ENCODE measurements at places on chromosomes 5 and 9.

DNA sequence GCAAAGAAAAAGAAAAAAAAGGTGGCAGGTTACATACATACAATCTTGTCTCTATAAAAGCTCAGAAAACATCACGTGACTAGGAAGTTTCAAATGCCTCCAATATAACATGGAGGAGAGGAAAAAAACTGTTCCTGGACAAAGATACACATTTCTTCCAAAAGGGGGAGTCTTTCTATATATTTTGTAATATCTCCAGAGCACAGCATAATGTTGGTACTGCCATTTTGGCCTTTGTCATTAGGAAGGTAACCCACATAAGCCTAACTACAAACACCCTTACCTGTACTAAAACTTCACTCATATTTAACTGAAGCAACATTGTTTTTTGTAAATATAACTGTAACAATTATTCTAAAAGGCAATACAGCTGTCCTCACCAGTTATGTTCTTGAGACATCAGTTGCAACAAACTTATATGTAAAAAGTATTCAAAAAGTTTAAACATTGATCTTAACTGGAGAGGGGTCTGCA is 1.2 kb upstream of the BTF3 start:
- no peak for DNase-seq

- no peak for DNase-seq
These were observed 10.9 kb upstream of the HDHD3 start for GRCh38 chr9:113387560-113388230.

- DNase-seq, result no peak
These were observed 166.6 kb downstream of the FSTL4 start for GRCh38 chr5:133445744-133446143.

DNA sequence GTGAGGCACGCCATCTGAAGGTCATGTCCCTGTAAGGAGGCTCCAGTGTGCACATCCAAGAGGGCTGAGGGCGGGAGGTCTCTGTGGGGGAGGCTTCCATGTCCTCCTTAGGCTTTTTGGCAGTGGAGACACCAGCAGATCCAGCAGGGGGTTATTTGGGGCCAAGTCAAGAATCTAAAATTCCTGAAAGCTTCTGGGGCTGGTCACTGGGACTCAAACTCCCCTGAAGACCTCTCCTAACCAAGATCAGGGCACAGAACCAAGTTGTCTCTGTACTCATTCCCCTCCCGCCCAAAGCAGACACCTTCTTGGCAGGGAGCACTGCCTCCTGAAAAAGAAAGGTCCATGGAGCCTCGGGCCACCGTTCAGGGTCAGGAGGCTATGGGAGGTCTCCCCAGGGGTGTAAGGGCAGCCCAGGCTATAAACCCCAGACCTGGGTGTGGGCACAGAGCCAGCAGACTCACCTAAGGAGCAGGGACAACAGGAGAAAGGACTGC is 127.4 kb upstream of the ADRA1B start:
- DNase-seq, result no peak
